Mammary epithelial cell (primary cell): ENCODE measurements at places on chromosomes 7 and 10. TPM values are rescaled to one million over a fixed set of nuclear protein-coding genes. Genes with fewer than 3 reads are reported as not detected.

The MYL10 gene
- not detected for total RNA-seq

The PIP gene
- not detected for total RNA-seq

The EBLN1 gene
- total RNA-seq, result not detected in 2 replicates

The DNAH11 gene
- total RNA-seq, result 0.17 TPM

The SPDYE8 gene
- total RNA-seq, result not detected in 2 replicates

The NPC1L1 gene
- total RNA-seq, result not detected

The UNCX gene
- not detected for total RNA-seq

The GPNMB gene
- total RNA-seq, result 208 TPM

The NSUN5 gene
- 20.3 TPM for total RNA-seq

DNA sequence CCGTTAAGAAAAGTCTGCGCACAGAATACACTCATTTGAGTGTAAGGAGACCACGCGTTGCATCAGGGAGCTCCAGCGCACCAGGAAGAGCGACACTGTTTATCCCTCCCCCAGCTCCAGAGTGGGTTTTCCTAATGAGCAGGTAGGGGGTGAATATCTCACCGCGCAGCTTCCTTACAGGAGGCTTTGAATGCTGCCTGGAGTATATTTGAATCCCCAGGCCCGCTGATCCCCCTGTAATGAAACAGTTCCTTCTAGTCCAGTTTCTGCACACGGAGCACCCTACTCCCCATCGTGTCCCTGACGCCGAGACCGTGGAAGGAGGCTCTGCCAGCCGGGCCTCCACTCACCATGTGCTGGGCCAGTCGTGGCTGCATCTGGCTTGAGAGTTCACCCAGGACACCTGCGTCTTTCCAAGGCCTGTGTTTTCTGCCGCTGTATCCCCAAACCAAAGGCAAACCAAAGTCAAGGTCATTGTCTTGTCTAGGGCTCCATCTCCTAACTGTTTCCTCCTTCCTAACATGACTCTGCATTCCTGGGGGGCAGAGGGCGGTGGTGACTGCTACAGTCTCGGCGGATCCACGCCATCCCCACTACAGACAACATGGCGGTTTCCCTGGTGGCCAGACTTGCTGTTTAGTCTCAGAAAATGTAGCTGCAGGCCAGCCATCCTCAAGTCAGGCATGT is 167.8 kb downstream of the USP6NL start:
- no peak for DNase-seq

- no peak for DNase-seq
These were observed 12.2 kb upstream of the REPIN1 start for GRCh38 chr7:150356265-150356897.

- DNase-seq, result no peak
These were observed 14.8 kb upstream of the LRRC17 start for GRCh38 chr7:102897856-102898531.

DNA sequence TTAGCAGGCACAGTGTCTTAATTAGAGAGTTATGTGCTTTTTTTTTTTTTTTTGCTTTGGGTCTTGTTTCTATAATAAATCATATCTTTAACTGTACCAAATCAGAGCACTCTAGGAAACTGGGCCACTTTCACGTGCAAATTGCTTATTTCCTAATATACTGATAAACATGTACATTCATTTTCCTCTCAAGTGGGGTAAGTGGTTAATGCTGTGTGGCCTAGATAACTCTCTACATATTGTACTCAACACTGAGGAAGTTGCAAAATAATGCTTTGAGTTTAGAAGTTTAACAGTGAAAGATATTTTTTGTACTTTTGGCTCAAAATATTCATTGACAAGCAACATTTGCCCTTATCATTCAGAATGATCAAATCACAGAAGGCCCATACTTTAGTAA is 115.9 kb upstream of the IFRD1 start:
- no peak for DNase-seq

GRCh38 chr7:601595-602340 is 82.1 kb upstream of the PDGFA start:
- no peak for DNase-seq

- DNase-seq, result no peak
These were observed 30.6 kb downstream of the RBM17 start for GRCh38 chr10:6119423-6119822.

- no peak for DNase-seq
These were observed 26.1 kb upstream of the LAMB1 start for GRCh38 chr7:108029034-108029433.

DNA sequence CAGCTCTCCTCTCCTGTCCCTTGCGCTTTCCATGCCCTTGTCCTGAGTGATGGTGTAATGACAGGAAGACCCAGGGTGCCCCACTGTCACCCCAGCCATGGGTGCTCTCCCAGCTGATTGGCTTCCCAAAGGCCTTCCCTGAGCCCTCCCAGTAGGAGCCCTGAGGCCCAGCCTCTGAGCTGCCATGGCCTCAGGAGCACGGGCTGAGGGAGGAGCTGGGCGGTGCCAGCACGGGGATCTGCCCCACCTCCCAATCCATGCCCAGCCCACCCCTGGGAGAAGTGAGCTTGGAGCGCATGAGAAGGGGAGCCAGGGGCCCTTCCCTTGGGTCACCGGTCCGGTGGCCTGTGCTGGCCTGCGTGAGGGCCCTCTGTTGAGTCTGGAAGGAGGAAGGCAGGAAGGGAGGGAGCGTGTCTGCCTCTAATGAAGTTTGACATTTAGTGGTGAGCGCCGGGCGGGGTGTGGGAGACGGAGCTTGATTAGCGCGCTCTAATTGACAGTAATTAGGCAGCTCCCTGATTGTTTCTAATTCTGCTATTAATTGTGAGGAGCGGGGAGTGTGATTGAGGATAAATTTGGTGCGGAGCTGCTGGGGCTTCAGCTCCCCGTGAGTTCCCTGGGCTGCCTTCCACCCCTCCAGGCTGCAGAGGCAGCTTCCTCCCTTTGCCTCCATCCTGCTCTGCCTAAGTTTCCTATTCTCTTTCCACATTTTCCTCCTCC is 28.3 kb downstream of the GBX1 start:
- no peak for DNase-seq

- no peak for DNase-seq
These were observed 347.8 kb downstream of the ELMO1 start for GRCh38 chr7:37100735-37101331.

DNA sequence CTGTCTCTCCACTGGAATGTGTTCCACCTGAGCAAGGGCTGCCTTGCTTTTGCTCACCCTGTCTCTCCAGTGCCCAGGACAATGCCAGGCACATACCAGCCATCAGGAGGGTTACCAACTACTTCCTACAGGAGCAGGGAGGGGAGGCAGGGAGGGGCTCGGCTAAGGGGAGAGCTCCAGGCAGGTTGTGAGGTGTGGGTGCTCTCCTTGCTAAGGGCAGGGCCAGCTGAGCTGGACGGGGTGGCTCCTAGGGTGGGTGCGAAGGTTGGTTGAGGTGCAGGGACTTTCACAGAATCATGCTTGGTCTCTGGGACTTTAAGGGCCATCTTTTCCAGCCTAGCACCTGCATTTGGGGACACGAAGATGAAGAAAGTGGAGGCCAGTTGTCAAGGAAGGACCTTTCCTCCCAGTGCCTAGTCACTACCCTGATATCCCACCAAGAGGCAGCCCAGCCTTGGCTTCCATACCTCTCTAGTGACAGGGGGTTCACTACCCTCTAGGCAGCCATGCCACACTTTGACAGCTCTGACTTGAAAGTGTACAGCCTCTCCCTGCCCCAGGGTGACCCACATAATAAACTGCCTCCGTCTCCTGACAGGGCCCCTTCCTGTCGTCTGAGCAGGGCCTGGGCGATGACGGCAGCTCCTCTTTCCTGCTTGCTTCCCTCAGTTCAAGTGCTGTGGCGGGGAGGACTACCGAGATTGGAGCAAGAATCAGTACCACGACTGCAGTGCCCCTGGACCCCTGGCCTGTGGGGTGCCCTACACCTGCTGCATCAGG is 46.5 kb downstream of the TSPAN15 start:
- DNase-seq, result no peak

DNA sequence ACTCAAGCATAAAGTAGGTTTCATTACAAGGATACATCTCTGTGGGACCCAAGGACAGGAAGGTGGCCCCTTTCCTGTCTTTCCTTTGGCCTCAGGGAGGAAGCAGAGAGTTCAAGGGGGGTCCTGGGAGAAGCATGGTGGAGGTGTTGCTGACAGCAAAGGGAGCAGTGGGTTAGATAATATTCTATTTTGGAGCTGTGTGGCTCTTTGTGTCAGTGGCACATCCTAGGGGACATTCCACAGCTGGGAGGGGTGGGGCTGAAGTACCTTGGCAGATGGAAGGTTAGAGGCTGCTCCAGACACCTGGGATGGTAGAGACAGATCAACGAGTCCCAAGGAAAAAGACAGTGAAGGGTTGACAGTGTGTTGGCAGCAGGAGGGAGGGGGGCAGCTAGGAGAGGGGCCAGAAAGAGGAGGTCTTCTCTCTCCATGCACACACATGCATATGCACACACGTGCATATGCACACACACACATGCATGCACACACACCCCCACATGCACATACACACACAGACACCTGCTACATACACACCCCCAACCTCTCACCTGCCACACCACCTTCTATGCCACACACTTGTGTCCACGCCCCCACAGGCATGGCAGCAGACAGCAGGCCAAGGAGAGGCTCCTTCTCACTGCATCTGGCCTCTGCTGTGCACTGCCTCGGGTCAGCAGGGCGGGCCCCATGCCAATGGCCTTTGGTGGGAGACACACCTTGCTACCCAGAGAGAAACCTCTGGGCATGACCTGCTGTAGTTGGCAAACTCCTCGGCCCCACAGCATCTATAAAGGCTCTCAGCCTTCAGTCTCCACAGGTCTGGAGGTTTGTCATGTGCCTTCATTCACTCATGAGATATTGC is 5.6 kb upstream of the POLD2 start:
- no peak for DNase-seq

- no peak for DNase-seq
These were observed 243.7 kb upstream of the SP8 start for GRCh38 chr7:21030237-21030871.

GRCh38 chr7:100221231-100221718 is 1.5 kb downstream of the PVRIG start:
- DNase-seq, result no peak

GRCh38 chr10:100081075-100082001 is at the start of gene CPN1:
CPN1 (minus strand) TSS chr10:100081869; CDS start chr10:100081625, 244 bp downstream.
- no peak for DNase-seq

- no peak for DNase-seq
These were observed 182.1 kb upstream of the NAMPT start for GRCh38 chr7:106466867-106467266.

GRCh38 chr7:240146-240676 is 47.8 kb downstream of the FAM20C start:
- no peak for DNase-seq

GRCh38 chr10:1363446-1364121 is 307.4 kb downstream of the WDR37 start:
- DNase-seq, result no peak

DNA sequence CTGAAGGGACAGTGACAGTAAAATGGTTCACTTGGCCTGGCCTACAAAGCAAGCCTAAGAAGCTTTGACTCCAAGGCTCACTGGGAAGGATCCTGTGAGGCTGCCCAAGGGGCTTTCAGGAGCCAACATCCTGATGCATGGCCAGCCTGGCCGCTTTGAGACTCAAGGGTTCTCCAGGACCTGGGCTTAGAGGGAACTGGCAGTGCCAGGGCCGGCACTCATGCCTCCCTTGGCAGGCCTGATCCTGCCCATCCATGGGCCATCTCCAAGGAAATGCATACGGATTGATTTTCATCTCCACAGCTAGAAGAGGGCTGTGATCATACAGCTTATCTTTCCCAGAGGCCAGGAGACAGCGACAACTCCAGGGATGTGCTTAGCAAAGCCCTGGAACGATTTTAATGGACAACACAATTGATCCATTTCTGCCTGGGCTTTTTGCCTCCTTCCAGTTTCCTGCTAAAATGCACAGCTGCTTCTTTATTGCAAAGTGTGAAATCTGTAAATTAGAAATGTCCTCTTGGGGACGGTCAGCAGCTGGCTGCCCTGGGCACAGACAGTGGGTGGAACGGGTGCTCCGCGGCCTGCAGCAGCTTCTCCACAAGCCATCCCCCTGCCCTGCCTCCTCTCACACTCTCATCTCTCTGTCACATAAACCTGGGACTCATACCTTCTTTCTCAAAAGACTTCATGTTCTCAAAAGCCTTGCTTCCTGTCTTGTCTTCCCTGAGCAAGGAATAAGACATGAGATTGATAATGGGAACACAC is 288.5 kb downstream of the GRID1 start:
- DNase-seq, result no peak

GRCh38 chr10:128596906-128597305 is 470.7 kb upstream of the MKI67 start:
- no peak for DNase-seq
